Activated CD4-positive, alpha-beta T cell treated with anti-CD3 and anti-CD28 coated beads, Interleukin-2, amount 50 U/mL, for 1 hour (primary cell): ENCODE measurements at places on chromosomes 7 and 10.

- DNase-seq: no peak
These were observed 393.0 kb downstream of the PHTF2 start for GRCh38 chr7:78191475-78192079.

- no peak for DNase-seq
These were observed 31.7 kb downstream of the LHPP start for GRCh38 chr10:124493214-124493882.

- no peak for DNase-seq
These were observed 76.2 kb upstream of the ICA1 start for GRCh38 chr7:8338206-8338605.

DNA sequence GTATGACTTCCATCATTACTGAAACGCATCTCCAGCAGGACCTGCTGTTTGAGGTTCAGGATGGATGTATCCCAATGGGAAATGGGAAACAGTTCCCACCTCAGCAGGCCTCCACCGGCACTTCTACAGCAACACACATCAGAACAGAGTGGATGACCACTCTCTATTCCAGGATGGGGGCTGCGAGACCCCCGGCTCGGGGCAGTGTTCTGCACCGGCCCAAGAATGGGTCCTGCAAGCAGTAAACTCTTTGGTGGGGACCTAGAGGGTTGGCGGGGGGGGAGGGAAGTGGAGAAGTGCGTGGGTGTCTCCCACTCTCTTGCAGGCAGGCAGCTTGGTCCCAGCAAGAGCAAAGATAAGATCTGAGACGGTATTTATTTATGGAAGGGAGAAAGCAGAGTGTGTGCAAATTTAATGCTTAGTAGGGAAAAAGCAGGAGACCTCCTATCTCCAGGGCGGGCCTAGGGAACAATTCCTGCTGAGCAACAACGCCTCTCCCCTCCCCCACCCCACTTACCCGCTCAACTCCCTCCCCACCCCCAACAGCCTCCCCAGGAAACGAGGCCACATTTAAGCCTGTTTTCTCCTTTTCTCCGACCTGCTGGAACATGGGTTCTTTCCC lies 4.0 kb downstream of the SFMBT2 start:
- DNase-seq: no peak

DNA sequence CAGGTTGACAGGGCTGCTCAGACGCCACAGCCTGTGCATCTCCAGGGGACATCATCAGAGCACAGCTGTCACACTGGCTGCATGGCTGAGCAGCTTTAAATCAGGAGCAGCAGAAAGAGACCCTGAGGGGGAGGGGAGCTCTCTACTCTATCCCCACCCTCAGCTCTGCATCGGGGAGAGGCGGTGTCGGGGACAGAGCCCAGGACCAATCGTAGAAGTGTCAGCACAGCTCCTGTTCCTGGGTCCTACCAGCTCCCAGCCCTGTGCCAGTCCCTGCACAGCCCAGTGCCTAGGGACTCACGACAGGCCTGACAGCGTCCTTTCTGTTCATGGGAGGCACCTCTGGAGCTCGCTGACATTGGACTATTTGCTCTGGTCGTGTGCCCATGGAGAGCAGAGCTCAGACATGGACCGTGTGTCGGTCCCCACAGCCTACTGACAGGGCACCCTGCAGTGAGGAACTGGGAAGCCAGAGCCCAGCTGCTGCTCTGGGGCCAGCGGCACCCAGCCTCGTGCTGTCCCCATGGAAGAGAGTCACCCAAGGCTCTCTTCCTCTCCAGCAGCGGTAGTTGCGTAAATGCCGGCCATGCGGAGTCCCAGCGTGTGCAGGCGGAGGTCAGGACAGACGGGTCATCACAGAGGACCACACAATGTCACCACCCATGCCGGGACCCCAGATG lies 20.4 kb upstream of the ANTXRL start:
- no peak for DNase-seq

DNA sequence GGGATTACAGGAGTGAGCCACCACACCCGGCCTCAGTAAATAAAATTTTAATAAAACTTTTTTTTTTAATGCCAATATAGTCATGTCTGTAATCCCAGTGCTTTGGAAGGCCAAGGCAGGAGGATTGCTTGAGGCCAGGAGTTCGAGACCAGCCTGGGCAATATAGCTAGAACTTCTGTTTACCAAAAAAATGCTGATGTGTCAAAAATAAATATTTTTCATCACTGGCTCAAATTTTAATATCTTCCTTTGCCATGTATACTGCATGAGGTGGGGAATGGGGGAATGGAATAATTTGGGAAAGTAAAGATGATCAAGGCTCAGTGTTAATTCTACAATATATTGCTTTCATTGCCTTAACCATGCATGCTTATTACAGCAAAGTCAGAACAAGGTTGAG lies 10.7 kb upstream of the RHBDD2 start:
- no peak for DNase-seq

- peak; percentile 58 for DNase-seq
These were observed 96.1 kb upstream of the MKLN1 start for GRCh38 chr7:131231381-131232220.

DNA sequence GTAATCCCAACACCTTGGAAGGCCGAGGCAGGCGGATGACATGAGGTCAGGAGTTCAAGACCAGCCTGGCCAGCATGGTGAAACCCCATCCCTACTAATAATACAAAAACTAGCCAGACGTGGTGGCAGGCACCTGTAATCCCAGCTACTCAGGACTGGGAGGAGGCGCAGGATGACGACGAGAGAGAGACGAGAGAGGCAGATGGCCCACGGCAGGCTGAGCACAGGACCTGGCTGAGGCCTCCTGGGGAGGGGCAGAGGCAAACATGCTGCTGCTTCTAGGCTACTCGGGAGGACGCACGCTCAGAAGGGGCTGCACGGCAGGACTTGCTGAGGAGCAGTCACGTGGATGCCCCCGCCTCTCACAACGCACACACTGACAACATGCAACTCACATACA lies 22.4 kb downstream of the DIP2C start:
- no peak for DNase-seq

GRCh38 chr7:921581-922333 lies 32.7 kb downstream of the ADAP1 start:
- DNase-seq: no peak

- no peak for DNase-seq
These were observed 180.6 kb downstream of the LRMDA start for GRCh38 chr10:75611993-75612372.

- no peak for DNase-seq
These were observed 14.8 kb upstream of the FHIP2A start for GRCh38 chr10:114806562-114807391.

- no peak for DNase-seq
These were observed 35.5 kb upstream of the TBX20 start for GRCh38 chr7:35289376-35289775.

- no peak for DNase-seq
These were observed 227.8 kb downstream of the CELF2 start for GRCh38 chr10:11245510-11245909.

- DNase-seq: no peak
These were observed 351.8 kb upstream of the FZD8 start for GRCh38 chr10:35993591-35994515.

DNA sequence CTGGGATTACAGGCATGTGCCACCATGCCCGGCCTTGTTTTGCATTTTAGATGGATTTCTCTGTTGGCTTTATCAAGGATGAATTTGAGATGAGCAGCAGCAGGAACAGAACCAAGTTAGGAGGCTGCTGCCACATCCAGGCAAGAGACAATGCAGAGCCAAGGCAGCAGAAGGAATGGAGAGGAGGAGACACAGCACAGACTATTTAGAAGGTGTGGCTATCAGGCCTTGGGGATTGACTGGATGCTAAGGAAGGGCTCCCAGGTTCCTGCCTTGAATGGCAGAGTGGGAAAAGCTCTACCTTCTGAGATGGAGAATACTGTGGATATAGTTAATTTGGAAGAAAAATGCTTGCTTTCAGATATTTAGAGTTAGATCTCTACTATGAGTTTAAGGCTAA lies 484.7 kb upstream of the C7orf33 start:
- DNase-seq: no peak

DNA sequence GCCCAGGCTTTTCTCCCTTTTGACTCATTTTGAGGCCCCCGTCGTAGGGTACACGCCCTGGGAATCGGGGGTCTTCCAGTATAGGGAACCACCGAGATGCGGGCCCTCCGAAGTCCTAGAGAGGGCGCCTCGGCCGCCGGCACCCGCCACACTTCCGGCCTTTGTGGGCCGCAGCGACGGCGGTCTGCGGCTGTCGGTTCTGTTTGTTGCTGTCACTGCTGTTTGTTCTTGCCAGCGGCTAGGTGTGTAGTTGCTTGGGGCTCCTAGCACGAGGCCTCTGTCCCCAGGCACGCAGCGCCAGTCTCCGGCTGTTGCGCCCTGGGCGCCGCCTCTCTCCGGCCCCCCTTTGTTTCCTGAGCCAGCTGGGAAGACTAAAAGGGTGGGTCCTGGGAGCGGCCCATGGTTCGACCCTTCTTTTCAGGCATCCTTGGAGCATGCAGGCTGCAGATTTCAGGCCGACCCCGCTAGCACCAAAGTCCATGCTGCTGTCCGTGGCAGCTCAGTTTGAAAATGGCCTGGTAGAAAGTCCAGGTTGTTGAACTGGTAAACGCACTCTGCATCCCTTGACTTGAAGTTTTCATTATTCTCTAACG lies 17.8 kb upstream of the ZKSCAN1 start:
- DNase-seq: peak; percentile 57

- DNase-seq: no peak
These were observed 94.7 kb upstream of the PAX2 start for GRCh38 chr10:100650693-100651092.

- DNase-seq: peak; percentile 4
These were observed 121.3 kb downstream of the MYL10 start for GRCh38 chr7:101507791-101508252.

DNA sequence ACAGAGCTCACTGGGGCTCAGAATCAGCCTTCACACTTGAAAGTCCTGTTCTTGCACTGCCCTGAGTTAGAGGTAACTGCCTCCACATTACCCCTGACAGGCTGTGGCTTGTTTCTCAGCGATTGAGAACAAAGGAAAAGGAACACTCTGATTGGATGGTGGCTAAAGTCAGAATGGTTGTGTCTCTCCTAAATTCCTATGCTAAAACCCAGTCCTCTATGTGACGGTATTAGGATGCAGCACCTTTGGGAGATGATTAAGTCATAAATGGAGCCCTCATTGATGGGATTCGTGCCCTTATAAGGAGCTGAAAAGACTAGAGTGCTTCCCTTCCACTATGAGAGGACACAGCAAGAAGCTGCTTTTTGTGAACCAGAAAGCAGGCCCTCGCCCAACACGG lies 38.9 kb upstream of the DGKI start:
- no peak for DNase-seq

DNA sequence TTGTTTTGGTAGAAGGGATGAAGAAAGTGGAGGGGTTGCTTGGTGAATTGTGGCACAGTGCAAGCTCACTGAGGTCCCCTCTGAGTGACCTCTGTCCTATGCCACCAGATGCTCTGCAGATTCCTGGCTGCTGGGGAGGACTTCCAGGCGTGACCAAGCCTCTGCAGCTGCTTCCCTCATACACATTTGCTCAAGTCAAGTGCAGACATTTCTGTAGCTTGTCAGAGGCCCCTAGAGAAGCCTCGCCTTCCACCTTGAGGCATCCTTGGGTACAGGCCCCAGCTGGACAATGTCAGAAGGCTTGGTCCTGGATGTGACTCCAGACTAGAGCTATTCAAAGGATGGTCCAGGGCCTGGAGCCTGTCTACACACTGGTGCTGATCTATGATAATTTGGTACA lies 464.2 kb downstream of the PLXNA4 start:
- DNase-seq: no peak

- no peak for DNase-seq
These were observed 77.8 kb upstream of the SH2B2 start for GRCh38 chr7:102208826-102209225.

DNA sequence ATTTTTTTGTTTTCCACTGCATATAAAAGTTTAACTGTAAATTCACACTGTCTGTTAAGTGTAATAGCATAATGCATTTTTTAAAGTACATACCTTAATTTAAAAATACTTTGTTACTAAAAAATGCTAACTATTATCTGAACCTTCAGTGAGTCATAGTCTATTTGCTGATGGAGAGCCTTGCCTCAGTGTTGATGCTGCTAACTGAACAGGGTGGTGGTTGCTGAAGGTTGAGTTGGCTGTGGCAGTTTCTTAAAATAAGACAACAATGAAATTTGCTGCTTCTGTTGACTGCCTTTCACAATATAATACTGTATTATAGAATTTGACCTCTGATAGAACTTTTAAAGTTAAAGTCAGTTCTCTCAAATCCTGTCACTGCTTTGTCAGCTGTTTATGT lies 72.3 kb upstream of the GATAD1 start:
- no peak for DNase-seq

- no peak for DNase-seq
These were observed 10.6 kb downstream of the DNAJB6 start for GRCh38 chr7:157347217-157347904.

GRCh38 chr7:145313551-145313950 lies 477.7 kb upstream of the TPK1 start:
- no peak for DNase-seq

DNA sequence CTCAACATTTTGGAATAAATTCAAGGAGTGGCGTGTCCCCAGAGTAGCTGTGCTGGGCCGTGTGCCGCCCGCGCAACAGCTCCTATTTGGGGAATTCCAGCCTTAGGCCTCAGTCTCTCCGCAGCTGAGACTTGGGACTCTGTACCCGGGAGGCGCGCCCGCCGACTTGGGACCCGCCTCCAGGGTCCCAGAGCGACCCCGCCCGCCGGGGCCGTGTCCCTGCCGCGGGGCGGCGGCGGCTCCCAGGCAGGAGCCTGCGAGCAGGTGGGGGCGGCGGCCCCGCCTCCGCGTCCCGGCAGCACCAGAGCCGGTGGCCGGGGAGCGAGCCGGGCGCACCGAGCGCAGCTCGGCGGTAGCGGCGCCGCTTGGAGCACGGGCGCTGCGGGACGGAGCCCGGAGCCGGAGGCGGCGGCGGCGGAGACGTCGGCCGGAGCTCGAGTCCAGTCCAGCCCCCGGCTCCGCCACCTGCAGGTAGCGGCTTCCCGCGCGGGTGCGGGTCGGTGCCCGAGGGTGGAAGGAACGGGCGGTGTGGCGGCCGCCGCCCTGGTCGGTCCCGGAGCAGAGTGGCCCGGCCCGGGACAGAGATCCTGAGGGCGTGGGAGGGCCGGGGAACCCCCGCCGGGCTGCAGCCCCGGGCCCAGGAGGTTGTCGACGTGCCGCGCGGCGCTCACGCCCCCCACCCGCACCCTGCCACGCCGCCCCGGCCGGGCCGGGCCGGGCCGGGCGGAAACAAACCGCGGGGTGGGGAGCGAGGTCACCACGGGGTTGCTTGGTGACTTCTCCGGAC lies at the start of gene WIPF3:
WIPF3 (plus strand) TSS at position 301 of the 787 bp plus-strand sequence. CDS start 28,217 bp downstream, outside the sequence.
- no peak for DNase-seq

DNA sequence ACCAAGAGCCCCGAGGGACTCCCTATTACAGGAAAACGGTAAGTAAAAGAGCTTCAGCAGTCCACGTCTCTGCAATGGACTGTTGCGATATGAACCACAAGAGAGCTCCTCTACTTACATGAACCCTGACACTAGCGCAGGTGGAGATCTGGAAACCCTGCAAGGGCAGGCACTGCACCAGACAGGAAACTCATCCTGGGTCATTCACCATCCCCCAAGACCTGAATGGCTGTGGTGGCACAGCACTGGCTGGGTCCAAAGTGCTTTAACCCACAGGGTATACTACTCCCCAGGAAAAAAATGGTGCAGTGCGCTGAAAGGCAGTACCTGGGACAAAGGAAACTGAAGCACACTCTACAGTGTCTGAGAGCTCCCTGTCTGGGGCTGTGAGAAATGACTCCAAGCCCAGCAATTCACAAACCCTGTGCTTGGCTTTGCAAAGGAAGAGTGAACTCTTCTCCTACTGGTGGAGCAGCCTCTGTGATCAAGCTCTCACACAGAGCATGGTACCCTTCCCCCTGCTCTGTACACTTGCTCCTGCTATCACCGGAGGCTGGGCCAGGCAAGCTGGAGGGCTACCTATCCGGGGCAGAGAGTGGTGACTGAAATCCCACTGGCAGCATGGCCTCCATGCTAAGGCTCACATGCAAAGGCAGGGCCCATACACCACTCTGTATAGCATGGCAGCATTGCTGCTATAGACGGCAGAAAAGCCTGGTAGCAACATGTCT lies 44.9 kb downstream of the HIBADH start:
- no peak for DNase-seq
